ENCODE measurements at places on chromosomes 1 and 21.
A peak's percentile ranks its signal among the peaks of the same experiment; 100 is the strongest.

DNA sequence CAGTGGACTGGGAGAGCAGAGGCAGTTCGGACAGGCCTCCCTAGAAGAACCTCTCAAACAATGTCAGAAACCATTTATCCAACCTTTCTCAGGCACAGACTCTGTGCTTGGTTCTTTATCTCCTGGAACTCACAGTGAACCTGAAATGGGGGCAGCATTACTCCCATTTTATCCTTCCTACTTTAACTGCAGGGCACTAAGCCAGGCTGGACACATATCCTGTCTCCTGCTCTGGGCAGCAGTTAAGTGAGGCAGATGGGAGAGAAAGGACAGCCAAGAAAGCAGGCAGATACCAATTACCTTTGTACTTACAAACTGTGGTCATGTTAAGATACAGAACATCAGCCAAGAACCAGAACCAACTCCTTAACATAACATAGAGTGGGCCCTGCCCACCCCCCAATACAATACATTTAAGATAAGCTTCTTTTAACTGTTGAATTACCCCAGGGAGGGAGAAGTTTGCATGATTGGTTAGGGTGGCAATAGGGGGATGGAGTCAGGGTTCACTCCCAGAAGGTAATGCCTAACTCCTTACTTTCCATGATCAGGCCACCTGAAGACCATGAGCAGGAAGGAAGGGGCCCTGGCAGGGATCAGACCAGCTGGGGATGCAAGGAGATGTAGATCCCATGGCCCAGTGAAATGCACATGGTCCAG, 10.9 kb downstream of the KDF1 start:
- no peak for DNase-seq

GRCh38 chr21:29526545-29526944, 227.8 kb downstream of the BACH1 start:
- DNase-seq, result no peak

DNA sequence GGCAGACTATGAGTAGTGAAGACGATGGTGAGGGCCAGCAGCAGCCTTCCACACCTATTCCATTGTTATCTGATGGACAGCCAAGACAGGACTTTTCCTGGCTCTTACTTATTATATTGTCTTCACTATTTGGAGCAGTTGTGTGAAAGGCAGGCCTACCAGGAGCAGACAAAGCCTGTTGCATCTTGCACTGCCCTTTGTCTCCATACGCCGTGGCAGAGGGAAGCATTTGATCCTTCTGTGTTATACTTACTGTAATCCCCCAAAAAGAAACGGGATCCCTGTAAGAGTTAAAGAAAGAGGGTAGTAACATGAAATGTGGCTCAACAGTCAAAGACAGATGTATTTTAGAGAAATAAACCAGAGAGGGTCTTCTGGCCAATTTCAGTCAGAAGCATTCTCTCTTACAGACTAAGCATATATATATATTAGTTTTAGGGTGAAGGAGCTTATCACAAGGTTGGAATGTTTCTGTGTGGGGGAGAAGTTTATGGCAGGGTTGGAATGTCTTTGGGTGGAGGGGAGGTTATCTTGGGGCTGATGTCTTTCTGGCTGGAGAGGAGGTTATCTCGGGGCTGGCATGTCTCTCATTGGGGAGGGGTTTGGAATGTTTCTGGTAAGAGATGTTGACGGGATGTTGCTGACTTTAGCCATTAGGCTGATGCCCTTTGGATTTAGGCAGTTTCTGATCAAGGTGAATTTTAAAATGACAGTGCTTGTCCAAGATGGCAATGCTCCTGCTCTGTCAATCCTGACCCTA, 23.4 kb upstream of the HSD3B1 start:
- DNase-seq, result no peak

- DNase-seq, result no peak
Observed at GRCh38 chr1:10841118-10841517, 44.7 kb upstream of the CASZ1 start.

DNA sequence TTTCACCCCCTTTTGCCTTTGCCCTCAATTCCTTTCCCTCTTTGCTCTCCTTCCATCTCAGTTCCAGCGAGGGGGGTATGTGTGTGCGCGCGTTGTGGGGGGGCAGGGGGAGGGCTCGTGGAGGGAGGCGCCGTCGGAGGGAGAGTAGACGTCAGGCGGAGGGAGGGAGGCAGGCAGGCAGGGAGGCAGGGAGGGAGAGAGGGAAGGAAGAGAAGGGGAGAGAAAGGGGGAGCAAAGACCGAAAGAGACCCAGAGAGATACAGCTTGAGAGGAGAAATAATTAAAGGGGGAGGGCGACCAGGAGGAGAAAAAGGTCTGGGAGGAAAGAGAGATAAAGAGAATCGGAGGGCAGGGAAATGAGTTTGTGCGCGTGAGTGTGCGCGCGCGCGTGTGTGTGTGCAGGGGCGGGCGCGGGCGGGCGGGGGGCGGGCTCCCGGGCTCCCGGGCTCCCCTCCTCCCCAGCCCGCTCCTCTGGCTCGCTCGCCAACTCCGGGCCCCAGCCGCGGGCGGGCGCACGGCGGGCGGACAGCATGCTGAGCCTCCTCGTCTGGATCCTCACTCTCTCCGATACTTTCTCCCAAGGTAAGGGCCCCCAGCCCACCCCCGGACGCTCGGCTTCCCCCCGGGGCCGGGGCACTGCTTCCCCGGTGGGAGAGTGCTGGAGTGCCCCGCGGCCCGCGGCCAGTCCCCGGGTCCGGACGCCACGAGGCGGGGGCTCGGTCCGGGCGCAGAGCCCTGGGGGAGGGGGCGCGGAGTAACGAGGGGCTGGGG, at the start of gene KIRREL1:
Gene KIRREL1, plus strand, starts transcription at position 499 of the 771 bp plus-strand sequence. Its CDS starts 32 bp downstream, at position 531.
- DNase-seq, result peak; percentile 64

- DNase-seq, result no peak
Observed at GRCh38 chr1:176119549-176119948, 87.5 kb downstream of the COP1 start.

GRCh38 chr1:53108646-53109580, 33.5 kb downstream of the SLC1A7 start:
- peak; percentile 67 for DNase-seq

- DNase-seq, result no peak
Observed at GRCh38 chr1:38827318-38827717, 32.3 kb downstream of the RRAGC start.

DNA sequence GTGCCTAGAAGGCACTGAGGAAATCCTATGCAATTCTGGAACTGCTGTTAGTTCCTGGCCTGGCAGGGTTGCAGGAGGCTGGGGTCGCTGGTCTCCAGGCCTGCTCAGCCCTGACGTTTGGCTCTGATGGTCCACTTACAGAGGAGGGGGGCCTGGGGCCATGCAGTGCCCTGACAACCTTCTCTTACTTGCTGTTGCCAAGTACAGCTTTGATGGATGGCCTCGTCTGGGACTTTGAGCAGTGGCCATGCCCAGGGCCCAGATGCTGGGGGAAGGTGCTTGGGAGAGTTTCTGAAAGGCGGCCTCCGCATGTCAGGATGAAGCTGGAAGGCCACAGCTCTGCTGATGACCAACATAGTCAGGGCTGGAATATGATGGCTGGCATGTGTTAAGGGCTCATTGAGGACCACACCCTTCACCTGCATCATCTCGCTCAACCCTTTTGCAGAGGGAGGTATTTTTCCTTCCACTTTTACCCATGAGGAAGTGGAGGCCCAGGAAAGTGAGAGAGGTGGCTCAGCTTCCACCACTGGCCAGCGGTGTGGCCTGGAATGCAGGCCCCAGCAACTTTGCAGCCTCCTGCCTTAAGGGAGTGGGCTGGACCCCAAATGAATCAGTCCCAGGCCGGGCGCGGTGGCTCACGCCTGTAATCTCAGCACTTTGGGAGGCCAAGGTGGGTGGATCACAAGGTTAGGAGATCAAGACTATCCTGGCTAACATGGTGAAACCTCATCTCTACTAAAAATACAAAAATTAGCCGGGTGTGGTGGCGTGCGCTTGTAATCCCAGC, 34.7 kb upstream of the LRRC3 start:
- no peak for DNase-seq

- no peak for DNase-seq
Observed at GRCh38 chr1:87715052-87715451, 386.4 kb downstream of the LMO4 start.

- no peak for DNase-seq
Observed at GRCh38 chr1:113058941-113059706, 13.9 kb upstream of the LRIG2 start.

GRCh38 chr1:78091215-78091813, 45.5 kb downstream of the GIPC2 start:
- no peak for DNase-seq

DNA sequence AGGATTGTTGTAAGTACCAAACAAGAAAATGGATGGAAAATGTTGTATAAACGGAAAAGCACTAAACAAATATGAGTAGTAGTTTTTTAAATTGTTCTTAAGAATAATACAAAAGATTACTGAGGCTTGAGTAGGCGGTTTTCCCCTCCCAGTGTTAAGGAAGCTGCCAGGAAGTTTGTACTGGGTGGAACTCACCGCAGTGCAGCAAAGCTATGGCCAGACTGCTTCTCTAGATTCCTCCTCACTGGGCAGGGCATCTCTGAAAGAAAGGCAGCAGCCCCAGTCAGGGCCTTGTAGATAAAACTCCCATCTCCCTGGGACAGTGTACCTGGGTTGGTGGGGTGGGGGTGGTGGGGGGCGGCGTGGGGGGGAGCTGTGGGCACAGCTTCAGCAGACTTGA, 58.7 kb downstream of the XCL2 start:
- DNase-seq, result peak; percentile 79

- no peak for DNase-seq
Observed at GRCh38 chr1:61397495-61397894, 315.1 kb downstream of the NFIA start.

- no peak for DNase-seq
Observed at GRCh38 chr1:179817789-179818188, 59.8 kb downstream of the TOR1AIP2 start.

DNA sequence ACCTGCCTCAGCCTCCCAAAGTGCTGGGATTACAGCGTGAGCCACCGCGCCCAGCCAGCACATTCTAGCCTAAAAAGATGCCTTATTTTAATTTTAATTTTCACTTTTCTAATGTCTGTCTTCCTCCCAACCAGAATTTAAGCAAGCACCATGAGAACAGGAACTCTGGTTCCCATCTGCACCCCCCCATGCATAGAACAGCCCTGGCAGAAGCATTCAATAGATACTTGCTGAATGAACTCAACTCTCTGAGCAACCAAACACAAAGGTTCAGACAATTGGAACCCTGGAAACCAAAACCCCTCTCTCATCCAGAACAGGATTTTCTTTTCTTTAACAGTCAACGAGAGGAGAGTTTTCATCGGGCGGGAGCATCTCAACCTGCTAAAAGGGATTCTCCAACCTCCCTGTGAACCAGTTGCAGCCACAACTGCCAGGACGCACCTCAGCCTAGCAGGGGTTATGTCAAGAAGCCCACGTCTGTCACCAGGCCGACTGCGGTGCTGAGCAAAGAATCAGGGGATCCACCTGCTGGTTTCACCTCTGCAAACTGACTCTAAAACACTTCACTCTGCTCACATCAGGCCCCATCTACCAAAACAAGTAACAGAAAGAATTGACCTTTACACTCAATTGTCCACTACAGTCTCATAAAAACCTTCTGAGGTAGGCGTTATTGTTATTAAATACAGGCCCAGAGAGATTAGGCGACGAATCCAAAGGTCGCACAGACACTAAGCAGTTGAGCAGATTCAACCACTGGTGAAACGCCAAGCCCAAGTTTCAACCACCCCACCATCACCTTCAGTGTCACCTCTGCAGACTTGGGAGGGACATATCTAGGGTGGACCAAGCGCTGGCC, 1.7 kb downstream of the KIAA2013 start:
- DNase-seq, result no peak

- no peak for DNase-seq
Observed at GRCh38 chr1:96684744-96685143, 36.8 kb upstream of the PTBP2 start.

DNA sequence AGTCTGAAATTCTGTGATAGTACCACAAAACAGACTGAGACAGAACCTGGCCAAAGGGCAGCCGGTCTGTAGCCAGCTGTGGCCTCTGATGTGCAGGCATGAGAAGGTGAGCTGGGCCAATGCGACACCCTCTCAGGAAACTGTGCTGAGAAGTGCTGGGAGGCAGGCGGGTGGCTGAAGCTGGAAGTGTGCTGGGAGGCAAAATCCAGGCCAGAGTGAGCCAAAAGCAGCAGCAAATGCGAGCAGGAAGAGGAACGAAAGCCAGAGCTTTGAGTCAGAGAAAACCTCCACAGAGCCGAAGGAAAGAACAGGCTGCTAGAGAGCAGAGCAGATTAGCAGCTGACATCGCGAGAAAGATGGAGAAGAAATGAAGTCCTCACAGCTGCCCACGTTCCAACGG, 10.2 kb upstream of the ATP13A2 start:
- DNase-seq, result no peak

DNA sequence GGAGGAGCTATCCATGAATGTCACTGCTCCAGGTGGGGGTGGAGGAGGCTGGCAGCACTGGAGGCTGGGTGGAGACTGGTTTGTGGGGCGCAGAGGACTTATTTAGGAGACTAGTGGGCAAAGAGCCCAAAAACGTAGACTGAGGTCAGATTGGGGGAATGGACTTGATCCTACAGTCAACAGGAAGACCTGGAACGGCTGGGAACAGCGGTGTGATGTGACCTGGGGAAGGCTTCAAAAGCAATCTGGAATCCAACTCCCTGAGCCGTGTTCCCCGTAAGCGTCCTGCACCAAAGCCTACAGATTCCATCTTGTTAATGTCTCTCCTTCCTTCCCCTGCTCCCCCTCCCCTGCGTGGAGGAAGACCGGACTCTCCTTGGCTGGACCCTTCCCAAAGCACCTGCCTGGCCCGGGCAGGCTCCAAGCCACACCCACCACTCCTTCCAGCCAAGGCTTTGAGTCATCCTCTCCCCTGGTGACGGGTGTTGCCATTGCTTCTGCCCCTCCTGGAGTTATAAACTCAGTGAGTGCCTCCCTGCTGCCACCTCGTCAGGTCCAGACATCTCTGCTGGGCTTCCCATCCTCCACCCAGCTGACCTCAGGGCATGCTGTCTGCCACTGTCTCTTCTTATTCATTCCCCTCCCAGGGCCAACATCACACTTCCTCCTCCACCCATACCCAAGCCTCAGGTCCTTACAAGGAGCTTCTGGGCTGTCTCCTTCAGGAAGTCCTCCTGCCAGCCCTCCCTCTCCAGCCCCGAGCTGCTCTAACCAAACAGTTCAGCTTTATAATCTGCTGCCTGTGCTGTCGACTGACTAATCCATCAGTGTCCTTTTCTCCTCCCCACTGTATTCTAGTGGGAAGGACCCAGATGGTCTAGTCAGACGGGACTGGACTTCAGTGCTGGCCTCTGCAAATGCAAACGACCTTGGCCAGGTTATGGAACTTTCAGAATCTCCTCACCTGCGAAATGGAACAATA, 1.6 kb upstream of the CLSTN1 start:
- peak; percentile 67 for DNase-seq

DNA sequence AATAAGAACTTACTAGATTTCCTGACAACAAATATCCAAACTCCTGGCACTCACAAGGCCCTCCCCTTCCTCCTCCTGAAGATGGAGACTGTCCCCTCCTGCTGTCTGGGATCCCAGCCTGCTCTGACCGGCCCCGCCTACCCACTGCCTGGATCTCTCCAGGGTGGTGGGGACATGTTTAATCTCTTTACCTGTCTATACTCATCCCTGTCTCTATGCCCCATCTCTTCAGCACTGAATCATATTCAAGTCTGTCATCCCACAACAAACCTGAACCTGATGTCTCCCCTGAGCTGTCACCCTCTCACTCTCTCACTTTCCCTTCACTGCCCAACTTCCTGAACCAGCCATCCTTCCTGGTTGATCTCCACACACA, 22.1 kb downstream of the MATN1 start:
- no peak for DNase-seq
